ENCODE measurements at places on chromosomes 1 and 21.
A peak's percentile ranks its signal among the peaks of the same experiment; 100 is the strongest.

GRCh38 chr1:182888736-182889531, 49.8 kb downstream of the DHX9 start:
- no peak for DNase-seq

DNA sequence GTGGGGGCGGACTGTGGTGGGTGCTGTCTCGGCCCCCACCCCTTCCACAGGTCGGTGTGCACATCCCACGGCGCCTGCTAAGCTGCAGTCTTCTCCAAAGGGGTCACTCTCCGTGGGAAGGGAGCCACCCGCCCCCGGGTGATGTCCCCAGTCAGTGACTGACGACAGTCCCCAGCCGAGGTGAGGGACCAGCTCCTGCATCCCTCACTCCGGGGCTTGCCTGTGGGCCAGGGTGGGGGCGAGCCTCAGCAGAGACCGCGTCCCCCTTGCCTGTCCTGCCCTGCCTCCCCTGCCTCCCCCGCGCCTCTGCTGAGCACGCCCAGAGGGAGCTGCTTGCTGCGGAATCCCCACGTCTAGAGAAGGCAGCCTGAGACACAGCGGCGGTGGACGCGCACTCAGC, 35.9 kb upstream of the PDE9A start:
- DNase-seq = no peak

- no peak for DNase-seq
Observed at GRCh38 chr1:102853136-102853535, 255.2 kb downstream of the COL11A1 start.

DNA sequence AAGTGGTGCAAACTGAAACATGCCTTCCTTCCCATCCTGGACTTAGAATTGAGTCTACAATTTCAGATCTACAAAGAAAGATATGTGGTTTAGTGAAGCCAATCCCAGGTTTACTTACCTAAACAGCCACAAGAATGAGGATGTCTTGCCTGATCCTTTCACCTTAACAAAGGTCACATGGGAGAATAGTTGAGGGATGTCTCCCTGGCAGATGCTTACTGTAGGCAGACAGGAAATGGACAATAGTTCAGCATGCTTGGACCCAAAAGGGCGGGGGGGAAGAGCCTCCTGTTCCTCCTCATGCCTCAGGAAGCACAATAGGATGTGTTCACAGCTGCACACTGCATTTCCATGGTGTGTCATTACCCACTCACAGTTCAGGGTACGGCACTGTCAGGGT, 492.7 kb upstream of the USP24 start:
- DNase-seq = no peak

DNA sequence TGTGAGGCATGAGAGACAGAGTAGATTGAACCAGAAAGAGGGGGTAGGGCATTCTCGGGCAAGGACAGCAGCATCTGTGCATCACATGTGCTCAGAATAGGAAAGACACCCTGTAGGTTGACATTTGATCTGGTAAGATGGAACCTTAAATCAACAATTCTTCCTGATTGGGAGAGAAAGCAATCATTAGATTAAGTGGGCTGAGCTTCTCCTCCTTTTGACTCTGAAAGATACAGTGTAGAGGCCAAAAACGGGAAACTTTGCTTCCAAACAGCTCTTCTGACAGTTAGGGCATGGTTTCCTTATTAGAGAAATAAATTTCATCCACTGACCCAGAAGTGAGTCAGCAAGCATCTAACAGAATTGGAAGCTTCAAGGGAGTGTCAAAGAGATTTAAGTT, 9.7 kb downstream of the KIF14 start:
- no peak for DNase-seq

GRCh38 chr1:173042806-173043205, 7.9 kb downstream of the TNFSF18 start:
- DNase-seq = peak; percentile 14

GRCh38 chr1:42037161-42037560, 116.0 kb upstream of the GUCA2B start:
- no peak for DNase-seq

DNA sequence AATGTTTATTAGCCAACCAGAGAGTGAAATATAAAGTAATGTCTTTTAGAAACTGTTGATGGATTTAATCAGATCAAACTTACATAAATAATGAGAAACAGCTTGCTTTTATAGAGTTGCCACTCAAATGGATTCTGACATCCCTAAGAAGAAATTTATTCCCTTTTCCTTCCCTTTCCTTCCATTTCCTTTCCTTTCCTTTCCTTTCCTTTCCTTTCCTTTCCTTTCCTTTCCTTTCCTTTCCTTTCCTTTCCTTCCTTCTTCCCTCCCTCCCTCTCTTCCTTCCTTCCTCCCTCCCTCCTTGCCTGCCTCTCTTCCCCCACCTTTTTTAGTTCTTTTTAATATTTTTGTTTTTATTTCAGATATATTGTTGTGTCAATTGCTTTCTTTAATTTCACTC, 27.3 kb downstream of the PRRX1 start:
- no peak for DNase-seq

GRCh38 chr1:116008656-116009390, 32.5 kb downstream of the SLC22A15 start:
- DNase-seq = no peak

GRCh38 chr21:16258844-16259611, 529.2 kb downstream of the USP25 start:
- no peak for DNase-seq

DNA sequence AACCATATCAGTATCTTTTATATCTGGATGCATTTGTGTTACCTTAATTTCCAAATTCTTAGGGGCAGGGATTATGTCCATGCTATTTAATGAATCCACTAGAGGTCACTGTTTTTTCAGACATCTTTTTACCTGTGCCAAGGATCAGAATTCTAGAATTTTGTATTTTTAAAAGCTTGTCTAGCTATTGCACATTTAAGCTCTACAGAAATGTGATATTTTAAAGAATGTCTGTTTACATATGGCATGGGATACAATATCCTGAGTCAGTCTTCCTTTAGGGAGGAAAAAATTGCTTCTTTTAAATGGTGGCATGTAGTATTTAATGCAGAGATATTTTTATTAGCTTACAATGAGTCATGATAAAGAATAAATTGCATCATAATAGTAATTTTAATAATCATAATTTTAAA, 11.3 kb downstream of the RPAP2 start:
- DNase-seq = peak; percentile 30

GRCh38 chr21:21897275-21897883, 899.2 kb downstream of the NCAM2 start:
- no peak for DNase-seq

DNA sequence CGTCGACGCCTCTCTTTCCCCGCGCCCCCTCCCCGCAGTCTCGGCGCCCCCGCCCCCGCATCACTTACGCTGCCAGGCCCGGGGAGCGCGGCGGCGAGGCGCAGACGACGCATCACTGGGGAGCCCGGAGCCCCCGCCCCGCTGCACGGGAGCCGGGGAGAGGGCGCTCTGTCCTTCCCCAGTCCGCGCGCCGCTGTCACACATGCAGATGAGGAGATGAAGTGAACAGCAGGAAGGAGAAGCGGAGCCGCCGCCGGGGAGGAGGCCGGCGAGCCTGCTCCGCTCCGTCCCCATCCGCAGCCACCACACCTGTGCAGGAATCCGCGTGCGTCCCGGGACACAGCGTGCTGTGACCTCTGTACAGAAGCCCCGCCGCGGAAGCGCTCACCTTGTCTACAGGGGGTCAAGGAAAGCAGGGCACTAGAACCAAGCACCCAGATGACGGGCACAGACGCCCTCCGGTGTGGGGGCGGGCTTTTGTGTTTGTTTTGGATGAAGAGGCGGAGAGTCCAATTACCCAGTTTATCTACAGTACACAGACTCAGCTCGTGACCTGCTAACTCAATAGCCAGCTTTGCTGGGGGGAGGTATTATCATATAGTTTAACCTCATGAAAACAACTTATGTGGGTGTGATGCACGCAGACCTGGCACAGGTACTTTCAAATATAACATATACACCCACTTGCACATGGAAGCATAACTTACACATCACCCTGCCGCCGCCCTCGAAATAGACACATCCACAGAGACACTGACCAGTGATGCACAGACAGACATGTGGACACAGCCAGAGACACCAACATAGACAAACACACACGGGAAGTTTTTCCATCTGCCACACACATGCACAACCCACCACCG, 12.4 kb downstream of the KLHDC8A start:
- DNase-seq = no peak

- no peak for DNase-seq
Observed at GRCh38 chr1:2158272-2158671, 36.3 kb downstream of the FAAP20 start.

DNA sequence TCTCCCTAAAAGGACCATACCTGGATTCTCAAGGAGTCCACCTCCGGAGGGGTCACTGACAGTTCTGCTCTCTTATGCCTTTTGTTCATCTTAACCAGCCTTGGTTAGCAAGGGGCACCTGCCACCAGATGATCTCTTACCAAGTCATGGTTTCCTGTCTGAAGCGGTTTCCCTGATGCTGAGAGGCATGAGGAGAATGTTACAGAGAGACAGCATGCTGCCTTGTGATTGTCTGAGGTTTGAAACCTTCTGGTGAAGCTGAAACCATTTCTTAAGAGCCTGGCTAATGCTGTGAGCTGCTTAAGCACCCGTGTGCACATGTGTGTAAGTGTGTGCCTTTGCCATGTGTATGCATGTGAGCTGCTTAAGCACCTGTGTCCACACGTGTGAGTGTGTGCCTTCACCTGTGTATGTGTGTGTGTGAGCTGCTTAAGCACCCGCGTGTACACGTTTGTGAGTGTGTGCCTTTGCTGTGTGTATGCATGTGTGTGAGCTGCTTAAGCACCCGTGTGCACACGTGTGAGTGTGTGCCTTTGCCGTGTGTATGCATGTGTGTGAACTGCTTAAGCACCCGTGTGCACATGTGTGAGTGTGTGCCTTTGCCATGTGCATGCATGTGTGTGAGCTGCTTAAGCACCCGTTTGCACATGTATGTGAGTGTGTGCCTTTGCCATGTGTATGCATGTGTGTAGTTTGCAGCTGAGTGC, 136.4 kb upstream of the COL6A1 start:
- no peak for DNase-seq

DNA sequence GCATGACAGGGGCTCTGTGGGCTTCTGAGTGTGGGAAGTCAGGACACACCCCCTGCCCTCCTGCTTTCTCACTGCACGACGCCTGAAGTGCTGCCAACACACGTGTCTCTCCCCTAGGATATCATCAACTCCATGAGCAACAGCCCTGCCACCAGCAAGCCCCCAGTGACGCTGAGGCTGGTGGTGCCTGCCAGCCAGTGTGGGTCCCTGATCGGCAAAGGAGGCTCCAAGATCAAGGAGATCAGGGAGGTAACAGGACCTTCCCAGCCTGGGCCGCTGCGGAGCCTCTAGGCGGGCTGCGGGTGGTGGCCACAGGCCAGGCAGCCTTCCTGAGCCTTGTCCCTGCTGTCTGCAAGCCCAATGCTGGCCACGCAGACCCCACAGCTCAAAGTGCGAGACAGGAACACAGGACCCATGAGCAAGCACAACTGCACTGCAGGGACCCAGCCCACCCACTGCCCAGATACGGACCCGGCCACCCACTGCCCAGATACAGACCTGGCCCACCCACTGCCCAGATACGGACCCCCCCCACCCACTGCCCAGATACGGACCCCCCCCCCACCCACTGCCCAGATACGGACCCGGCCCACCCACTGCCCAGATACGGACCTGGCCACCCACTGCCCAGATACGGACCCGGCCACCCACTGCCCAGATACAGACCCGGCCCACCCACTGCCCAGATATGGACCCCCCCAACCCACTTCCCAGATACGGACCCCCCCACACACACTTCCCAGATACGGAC, 72.2 kb upstream of the COL6A1 start:
- no peak for DNase-seq

GRCh38 chr1:17529381-17529780, 10.1 kb upstream of the ARHGEF10L start:
- DNase-seq = no peak

DNA sequence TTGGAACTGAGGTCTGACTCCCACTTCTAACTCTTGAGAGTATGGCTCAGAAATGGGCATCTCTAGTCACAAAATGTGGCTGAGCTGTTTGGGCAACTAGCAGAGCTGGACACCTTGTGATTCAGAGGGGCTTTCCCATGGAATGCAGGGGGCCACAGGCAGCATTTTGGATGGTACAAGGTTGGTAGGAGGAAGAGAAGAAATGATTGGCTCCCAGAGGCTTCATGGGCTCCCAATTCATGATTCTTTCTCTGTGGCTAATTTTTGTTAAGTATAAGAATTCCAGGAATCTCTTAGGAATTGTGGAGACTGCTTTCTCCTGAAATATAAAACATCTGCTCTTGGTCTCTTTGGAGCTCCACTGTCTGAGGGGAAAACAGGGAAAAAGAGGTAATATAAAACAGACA, 49.7 kb downstream of the PBX1 start:
- DNase-seq = no peak
